T47D (cell line): ENCODE measurements at places on chromosomes 5 and 9.

GRCh38 chr9:137000177-137000930, 4.0 kb upstream of the CLIC3 start:
- DNase-seq: no peak

DNA sequence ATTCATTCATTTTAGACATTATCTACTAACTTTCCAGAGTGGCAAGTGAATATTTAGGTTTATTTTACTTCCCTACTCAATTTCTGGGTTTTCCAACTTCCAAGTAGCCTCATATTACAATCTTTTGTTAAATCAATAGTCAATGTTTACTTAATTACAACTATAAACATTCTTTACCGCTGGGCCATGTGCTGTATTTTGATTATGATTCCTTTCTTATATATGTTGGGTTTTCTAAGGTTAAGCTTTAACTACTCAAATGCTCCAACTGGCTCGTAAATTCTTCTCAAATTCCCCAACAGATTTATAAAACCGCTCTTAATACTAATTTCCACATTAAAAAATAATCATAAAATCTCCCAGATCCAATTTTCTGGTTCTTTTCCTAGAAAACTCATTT, 110.1 kb upstream of the ABCA1 start:
- DNase-seq: no peak

DNA sequence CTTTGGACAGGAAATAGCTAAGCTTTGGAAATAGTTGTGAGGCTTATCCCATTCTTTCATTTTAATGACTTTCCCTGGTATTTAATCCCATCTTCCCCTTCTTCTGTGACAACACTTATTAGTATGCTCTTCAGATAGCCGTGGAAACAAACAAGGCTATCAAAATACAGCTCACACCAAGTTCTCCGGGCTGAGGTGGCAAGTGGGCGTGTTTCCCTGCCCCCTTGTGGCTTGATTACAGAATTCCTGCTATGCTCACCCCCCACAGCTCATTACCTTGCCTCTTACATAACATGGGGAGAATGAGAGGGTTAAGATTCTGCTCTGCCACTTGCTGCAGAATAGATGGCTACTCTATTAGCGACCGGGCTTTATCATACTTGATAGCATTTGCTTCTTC, 437.1 kb upstream of the TLE4 start:
- no peak for DNase-seq

DNA sequence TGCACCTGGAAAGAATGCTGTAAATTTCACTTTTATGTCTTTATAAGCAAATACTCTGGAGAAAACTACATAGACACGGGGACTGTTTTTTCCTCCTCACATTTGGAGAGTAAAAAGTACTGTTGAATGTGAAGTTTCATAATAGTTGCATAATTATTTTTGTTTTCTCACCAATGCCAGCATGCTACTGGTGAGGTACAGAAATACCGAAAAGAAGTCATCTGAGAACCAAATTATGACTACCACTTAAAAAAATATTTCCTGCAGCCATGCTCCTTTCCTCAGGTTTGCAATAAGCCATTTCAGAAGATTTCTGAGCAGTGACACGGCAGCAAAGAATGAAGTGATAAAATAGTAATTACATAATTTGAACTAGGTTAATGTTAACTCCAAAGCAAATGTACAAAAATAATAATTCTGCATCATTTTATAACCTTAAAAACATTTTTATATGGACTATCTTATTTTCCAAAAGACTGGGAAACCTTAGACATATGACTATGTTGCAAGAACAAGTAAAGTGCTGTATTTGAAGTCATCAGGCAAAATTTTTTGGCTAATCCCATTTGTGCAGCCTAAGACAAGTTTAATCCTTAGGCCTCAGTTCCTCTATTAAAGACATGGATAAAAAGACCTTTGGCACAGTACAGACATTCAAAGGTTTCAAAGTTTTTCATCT, 144.7 kb downstream of the PCSK1 start:
- no peak for DNase-seq

DNA sequence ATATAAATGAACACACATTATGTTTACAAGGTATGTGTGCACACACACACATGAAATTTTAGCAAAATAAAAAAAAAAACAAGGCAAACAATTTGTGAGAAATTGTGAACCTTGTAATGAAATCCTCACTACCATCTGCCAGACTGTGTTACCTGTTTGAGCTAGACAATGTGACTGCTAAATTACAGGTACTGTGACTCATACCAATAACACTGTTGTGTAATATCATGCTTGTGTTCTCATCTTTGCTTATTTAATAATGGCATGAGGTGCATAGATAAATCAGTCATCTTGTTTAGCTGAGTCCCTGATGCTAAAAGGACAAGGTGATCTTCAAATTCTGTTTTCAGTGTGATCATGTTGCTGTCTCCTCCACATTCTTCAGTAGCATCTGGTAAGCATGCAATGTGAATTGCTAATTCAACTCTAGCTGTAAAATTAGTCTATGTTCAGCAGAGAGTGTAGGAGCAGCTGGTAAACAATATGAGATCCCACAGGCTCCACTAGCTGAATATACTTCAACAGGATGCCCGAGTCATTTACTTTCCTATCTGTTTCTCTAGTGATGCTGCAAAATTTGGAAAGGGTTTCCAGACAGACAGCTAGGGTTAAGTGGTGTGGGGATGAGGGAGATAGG, 966.3 kb upstream of the C9orf72 start:
- no peak for DNase-seq

DNA sequence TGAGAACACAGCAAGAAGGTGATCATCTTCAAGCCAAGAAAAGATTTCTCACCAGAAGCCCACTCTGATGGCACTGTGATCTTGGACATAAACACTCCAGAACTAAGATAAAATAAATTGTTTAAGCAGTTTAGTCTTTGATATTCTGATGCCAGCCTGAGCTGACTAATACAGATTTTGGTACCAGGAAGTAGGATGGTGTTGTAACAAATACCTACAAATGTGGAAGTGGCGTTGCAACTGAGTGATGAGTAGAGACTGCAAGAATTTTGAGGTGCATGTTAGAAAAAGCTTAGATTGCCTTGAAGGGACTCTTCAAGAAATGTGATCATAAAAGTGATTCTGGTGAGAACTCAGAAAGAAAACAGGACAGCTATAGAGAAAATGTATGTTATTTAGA, 592.4 kb upstream of the DAB2 start:
- DNase-seq: no peak

DNA sequence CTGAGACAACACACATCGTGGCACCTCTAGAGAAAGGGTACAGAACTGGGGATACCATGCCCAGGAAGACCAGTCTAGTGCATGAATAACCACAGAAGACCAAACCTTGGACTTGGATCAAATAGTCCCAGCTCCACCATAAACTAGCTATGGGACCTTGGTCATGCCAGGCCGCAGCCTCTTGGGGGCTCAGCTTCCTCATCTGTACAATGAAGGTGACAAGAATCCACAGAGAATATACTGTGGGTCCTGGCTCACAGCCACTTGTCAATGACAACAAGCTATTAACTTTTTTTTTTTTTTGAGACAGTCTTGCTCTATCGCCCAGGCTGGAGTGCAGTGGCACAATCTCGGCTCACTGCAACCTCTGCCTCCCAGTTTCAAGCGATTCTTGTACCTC, 3.9 kb downstream of the KYAT1 start:
- DNase-seq: no peak

GRCh38 chr5:150014456-150014855, 13.9 kb downstream of the HMGXB3 start:
- no peak for DNase-seq

- no peak for DNase-seq
These were observed 45.1 kb downstream of the SMIM23 start for GRCh38 chr5:171830686-171831085.

GRCh38 chr5:65803699-65804391, 81.8 kb downstream of the NLN start:
- DNase-seq: no peak

- no peak for DNase-seq
These were observed 45.9 kb upstream of the RPL26L1 start for GRCh38 chr5:172913117-172913850.

DNA sequence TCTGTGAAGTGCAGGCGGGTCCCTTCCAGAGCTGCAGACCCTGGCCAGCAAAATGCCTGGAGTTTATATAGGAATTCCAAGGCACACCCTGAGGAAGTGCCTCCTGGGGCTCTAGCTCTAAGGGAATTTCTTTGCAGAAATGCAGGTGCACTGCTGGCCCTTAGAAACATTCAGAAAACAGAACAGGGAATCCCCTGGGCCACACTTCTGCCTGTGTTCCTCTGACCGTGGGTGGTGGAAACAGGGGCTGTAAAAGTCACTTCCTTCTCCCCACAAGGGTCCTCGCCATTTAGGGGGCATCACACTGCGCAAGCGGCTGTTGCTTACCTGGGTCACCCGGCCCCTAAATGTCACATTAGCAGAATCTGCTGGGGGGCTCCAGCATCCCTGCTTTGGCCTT, 140.8 kb upstream of the TBC1D2 start:
- DNase-seq: no peak

DNA sequence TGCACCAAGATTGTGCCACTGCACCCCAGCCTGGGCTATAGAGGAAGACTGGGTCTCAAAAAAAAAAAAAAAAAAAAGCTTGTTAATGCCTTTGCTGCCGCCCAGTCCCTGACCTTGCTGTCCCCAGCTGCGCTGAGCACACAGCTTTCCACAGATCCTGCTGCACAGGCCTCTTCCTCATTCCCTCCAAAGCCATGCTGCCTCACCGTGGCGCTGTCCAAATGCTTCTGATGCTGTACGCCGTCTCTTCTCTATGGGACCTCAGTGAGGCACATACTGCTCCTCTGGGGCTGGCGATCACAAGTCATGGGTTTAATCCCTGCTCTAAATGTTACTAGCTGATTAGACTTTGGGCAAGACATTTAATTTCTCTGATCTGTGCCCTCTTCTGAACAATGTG, 234.1 kb downstream of the FBXL7 start:
- peak; percentile 6 for DNase-seq

DNA sequence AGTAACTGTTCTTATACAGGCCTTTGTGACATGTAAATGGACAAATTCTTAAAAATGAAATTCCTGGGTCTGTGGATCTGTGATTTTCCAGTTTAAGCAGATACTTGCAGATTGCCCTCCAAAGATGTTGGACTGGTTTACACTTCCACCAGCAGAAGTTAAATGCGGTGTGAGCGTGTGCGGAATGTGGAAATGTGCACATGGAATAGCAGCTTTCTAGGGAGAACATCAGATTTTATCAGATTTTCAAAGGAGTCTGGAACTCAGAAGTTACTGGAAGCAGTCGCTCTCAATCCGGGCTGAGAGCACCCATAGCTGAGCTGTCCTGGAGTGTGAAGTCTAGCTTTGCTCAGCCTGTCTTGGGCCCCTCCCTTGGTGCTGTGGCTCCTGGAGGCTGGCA, 97.4 kb downstream of the PPARGC1B start:
- DNase-seq: no peak

GRCh38 chr9:98831696-98832095, 24.2 kb downstream of the GALNT12 start:
- no peak for DNase-seq

DNA sequence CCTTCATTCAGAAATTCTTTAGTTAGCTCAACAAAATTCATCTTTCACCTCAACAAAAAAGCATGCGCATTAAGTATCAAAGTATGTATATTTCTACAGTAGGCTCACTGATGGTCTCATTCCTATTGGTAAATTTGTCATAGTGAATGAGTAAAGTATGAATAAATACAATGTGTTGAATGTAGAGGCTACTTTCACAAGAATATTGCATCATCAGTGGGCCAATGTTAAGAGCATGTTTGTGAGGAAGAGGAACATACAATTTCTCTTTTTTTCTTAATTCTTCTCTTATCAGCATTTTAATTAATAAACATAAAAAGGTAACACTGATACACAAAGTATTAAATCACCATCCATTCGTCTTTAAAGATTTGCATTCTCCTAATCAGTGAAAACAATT, 505.1 kb downstream of the CETN3 start:
- DNase-seq: no peak

DNA sequence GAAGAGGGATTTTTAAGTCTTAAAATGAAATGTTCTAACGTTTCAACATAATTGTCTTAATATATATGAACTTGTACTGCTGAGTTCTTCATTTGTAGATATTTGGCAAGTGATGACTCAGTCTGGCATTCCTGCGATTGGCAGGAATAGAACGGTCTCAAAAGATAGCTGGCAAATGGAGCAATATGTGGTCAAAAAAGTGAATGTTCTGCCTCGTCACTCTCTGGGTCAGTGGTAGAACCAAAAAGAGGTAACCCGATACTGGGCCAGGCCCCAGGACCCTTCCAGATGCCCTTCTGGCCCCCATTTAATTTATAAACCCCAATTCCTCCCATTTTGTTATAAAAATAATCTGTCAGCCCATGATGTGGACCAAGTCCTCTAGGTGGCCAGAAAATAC, 39.2 kb downstream of the ZNF366 start:
- DNase-seq: no peak

DNA sequence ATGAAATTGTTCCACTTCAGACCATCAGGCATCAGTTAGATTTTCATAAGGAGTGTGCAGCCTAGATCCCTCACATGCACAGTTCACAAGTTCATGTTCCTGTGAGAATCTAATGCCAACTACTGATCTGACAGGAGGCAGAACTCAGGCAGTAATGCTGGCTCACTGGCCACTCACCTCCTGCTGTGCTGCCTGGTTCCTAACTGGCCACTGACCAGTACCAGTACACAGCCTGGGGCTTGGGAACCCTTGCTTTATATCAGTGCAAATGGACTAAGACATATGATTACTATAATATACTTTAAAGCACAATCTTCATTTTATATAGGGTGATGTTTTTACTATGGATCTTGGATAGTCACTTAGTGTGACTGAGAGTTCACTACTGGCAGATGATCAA, 259.2 kb downstream of the SLCO4C1 start:
- DNase-seq: no peak

DNA sequence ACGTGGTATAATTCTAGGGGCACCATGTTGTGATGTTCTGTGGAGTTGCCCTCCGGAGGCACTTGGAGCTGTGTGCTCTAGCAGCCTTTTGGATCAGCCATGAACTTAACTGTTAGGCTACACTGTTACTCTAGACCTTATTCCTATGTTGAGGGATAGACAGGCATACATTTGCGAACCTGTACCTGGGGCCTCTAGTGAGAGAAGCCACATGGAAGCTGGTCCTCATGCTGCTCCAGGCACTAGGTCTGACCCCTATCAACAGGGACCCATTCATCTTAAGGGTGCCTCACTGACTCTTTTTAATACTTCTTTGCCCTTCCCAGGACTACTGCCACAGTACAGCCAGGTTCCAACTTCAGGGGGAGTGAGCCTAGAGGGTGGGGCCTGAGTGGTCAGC, 594.8 kb downstream of the RAB3C start:
- DNase-seq: no peak

DNA sequence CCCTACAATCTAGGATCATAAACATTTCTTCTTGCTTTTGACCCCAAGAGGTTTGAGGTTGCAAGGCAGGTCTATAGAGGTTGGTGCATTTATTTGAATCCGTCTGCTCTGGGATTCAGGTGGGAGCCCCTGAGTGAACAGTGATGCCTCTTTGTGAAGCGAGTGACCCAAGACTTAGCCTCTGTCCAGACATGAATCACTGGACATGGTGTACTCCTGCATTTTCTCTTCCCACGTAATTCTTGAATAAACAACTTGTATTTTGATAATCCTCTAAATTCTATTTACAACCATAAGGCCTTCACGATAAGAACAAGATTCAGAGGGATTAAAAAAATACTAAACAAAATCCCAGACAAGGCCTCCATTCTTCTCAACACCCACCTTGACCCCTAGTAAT, 67.5 kb upstream of the PLPP6 start:
- DNase-seq: no peak
